ENCODE measurements at places on chromosomes 1 and 21.
A peak's percentile ranks its signal among the peaks of the same experiment; 100 is the strongest.

DNA sequence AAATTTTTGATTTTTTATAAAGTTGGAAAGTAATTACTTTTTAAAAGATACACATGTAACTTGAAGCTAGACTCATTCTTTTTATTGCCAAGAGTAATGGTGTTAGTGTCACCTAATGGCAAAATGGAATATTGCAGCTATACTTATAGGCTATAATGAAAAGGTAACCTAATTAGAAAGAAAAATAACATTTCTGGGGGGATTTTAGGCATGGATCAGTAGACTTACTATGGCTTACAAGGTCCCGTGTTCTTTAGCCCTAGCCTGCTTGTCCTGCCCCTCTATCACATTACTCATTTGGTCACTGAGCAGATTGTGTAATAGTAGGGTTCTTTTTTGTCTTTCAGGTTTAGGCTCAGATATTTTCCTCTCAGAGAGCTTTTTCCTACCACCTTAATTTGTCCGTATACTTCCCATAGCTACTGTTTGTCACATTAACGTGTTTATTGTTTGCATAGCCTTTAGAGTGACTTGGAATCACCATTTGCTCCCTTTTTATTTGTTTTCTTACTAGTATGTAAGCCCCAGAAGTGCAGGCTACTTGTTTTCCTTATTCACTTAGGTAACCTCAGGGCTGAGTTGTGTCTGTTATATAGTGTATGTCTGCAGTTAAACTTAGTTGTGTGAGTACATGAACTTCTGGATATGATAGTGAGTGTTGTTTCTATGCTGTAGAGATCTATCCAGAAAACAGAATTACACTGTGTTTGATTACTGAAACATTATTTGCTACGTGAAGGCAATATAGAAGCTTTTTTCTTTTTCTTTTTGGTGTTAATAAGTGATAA is 58.7 kb downstream of the RABGAP1L start:
- peak; percentile 61 for DNase-seq

GRCh38 chr1:69645477-69645876 is 77.8 kb downstream of the LRRC7 start:
- DNase-seq: no peak

- peak; percentile 72 for DNase-seq
Measured at GRCh38 chr21:17402937-17403336, 109.9 kb upstream of the CXADR start.

DNA sequence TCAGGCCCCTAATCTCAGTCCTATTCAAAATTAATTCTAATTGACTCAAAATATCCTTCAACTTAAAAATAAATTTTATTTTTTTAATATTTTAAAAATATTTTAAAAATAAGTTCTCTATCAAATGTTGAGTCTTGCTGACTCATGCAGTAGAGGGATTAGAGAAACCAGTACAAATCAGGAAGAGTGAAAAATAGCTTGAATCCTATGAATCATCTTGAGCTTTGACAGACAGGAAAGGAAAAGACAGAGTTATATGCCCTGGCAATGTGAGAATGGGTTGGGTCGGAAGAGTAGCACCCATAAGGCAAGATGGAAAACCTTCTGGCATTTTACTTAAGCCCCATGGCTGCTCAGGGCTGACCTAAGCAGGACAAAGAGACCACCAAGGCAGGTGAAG is 346.6 kb upstream of the RUNX1 start:
- peak; percentile 59 for DNase-seq

DNA sequence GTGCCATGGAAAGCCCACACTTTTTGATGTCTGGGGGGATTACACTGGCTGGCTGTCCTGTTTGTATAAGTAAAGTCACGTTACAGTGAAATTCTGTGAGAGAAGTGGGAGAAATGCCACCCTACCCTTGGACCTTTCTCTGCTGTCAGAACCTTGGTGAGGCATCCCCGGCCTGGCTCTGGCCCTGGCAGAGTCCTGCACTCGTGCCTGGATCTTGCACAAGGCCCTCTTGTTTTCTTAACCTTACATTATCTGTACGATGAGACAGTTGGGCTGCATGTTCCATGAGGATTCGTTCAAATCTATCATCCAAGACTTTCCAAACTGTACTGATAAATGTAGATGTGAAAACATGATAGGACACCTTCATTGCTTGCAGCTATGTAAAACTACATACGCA is 11.4 kb downstream of the SNAP47 start:
- DNase-seq: no peak

- DNase-seq: no peak
Measured at GRCh38 chr1:168092566-168093355, 44.0 kb downstream of the GPR161 start.

DNA sequence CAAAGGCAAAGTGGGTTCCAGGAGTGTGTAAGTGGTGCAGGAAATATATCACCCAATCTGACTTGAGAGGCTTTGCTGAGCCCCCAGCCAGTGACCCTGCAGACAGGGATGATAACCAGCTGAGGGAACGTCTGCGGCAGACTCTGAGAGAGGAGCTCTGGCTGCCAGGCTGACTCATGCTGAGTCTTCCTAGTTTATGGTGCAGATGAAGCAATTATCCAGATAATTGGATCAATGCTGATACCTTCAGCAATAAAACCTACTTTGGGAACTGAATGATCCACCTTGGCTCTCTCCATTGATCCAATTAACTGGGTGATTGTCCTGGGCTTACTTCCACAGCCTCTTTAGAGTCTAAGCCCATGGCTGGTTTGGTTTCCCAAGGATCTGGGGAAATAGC is 7.3 kb downstream of the C8B start:
- DNase-seq: no peak

- DNase-seq: no peak
Measured at GRCh38 chr1:202016022-202016810, 5.8 kb downstream of the ELF3 start.

DNA sequence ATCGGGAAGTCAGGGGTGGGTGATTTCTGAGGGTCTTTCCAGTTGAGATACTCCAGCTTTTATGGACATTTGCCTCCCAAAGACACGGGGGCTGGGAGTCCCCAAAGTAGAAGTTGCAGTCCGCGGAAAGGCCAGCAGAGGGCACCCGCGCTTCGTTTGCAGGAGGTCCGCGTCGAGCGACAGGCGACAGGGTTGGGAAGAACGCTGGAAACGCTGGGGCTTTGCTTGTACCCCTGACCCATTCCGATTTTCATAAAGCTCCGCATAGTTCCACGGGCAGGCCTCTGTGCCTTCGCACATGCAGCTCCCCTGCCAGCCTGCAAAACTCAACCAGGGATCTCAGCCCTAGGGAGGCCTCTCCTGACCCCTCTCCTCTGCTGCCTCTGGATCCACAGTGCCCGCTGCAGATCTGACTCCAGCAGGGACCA is 44.2 kb upstream of the LAPTM5 start:
- DNase-seq: peak; percentile 81

DNA sequence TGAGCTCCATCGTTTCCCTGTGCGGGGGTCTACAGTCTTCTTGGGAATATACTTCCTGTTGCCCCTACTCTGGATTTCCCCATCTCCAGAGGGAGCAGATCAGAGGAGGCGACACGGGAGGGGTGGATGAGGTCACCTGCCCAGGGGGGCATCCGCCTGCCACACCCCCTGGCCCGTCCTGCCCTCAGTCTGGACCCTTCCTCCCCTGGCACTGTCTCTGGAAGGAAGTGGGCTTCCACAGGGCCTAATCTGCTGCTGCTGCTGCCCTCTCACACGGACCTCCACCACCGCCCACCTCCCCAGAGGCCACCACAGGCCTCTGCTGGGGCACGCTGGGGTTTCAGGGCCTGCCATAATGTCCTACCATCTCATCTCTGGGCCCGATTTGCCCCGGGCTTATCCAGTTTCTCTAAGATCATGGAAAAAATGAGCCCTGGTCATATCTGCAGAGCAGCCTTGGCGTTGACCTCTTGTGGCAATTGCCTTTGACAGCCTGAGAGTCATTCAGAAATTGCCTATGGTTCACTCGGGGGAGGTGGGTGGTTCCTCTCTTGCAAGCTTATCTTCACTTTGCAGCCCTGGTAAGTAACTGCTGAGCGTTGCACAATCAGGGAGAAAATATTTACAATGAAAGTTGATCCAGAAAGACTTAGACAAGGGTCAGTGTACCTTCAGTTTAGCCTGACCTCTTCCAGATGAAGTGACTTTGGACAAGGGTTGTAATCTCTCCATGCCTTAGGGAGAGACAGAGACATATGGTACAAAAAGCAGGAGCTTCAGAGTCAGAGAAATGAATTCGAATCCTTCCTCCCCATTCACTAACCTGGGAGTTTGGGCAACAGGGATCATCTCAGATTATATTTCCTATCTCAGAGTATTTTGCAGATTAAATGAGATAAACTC is 252.4 kb downstream of the TOMM20 start:
- peak; percentile 96 for DNase-seq

DNA sequence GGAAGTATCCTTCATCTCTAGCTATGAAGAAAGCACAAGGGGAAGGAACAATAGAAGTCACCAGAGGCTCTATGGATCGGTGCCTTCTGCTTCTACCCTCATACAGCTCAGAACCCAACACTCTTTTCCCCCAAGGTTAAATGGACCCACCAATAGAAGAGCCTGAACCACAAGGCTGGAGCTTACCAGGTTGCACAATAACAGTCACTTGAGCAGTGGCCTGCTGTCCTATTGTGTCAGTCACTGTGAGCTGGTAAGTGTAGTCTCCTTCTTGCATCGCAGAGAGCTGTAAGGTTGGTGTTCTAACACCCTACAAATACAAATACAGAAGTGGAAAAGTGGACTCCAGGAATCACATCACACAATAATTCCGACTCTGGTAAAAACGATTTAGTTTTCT is 103.0 kb downstream of the KIAA0319L start:
- peak; percentile 68 for DNase-seq

- peak; percentile 52 for DNase-seq
Measured at GRCh38 chr1:67347688-67348472, 40.2 kb downstream of the IL12RB2 start.

- DNase-seq: no peak
Measured at GRCh38 chr1:203104789-203105390, 19.1 kb upstream of the MYOG start.

GRCh38 chr1:14328685-14329084 is 269.8 kb upstream of the KAZN start:
- DNase-seq: no peak

GRCh38 chr1:46489169-46489637 is 433 bp upstream of the DMBX1 start:
- no peak for DNase-seq

DNA sequence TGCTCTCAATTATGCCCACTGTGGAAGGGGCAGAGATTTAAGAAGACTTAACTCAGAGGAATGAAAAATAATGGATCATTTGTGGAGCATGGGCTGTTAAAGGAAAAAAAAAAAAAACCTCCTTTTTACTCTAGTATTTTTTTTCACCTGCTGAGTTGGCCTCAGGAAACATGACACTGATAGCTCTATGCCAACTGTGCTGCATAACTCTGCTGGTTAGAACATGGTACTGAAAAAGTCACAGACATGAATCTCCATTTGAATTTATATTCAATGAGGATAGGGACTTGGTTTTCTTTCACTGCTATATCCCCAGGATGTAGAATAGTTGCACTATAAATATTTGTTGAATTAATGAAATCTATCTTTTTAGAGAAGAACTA is 86.1 kb upstream of the KIAA0040 start:
- DNase-seq: no peak

DNA sequence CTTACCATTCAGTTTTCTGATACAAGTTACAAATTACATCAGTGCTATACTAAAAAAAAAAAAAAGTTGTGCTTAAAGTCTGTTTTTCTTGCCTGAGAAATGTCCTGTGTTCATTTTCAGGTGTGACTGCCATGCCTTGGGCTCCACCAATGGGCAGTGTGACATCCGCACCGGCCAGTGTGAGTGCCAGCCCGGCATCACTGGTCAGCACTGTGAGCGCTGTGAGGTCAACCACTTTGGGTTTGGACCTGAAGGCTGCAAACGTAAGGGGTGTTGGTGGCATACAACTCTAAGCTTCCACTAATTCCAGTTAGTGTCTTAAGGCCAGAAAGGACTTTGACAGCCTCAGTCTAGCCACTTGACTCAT is 60.1 kb upstream of the LAMC2 start:
- no peak for DNase-seq

GRCh38 chr1:99533909-99534637 is 111.8 kb upstream of the PALMD start:
- DNase-seq: no peak

GRCh38 chr1:33342041-33342723 is 21.3 kb upstream of the A3GALT2 start:
- DNase-seq: no peak

DNA sequence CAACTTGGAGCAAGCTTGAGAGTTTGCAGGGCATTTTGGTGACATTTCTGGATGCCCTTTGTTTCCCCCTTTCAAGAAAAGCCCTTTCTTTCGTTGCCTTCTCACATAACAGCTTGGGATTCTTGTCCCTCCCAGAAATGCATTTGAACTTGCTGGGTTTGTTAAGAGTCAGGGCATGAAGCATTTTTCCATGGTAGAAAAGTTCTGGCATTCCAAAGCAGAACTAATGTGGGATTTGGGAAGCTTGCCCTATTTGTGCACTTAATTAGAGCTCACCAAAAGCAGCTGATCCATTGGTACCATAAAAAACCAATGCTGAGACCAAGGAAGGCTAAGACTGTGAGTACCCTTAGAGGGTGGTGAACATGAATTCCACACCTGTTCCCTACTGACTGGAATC is 99.8 kb upstream of the HOOK1 start:
- DNase-seq: no peak

- DNase-seq: no peak
Measured at GRCh38 chr21:31252611-31253010, 91.5 kb downstream of the TIAM1 start.

GRCh38 chr1:201818971-201819750 is 9.8 kb upstream of the IPO9 start:
- no peak for DNase-seq

GRCh38 chr1:17567582-17567981 is 28.1 kb downstream of the ARHGEF10L start:
- DNase-seq: no peak

DNA sequence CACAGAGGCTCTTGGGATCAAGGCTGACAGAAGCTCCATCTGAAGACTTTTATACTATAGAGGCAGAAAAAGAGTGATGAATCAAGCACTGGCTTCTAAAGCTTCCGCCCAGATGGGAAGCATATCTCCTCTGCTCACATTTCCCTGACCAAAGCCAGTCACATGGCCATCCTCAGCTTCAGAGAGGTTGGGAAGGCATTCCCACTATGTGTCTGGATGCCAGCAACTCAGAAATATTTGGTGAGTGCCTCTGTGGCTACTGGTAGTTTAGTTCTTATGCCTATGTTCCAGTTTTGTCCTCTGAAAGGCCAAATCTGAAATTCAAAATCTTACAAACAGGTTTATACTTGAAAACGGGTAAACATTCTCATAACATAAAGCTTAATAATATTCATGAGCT is 9.9 kb upstream of the DISC1 start:
- no peak for DNase-seq
